ENCODE measurements at places on chromosomes 3 and 15.

GRCh38 chr3:66808891-66809594 is 189.1 kb upstream of the KBTBD8 start:
- DNase-seq: no peak

DNA sequence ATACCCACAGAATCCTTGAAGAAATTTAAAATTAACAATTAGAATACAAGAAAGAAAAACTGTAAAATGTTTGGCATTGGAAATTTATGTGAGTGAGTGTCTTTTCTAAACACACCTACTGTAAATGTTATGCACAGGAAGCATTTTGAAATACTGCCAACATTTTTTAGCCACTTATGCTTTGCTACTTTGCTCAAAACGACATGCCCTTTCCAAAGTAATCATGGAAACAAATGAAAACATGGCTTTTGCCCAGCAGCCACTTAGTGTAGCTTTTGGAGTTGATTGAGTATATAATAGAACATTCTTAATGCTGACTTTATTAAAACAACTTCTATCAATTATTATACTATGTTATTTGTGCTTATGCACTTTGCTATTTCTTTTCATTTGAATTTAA is 823.0 kb downstream of the CADM2 start:
- peak; percentile 46 for DNase-seq

DNA sequence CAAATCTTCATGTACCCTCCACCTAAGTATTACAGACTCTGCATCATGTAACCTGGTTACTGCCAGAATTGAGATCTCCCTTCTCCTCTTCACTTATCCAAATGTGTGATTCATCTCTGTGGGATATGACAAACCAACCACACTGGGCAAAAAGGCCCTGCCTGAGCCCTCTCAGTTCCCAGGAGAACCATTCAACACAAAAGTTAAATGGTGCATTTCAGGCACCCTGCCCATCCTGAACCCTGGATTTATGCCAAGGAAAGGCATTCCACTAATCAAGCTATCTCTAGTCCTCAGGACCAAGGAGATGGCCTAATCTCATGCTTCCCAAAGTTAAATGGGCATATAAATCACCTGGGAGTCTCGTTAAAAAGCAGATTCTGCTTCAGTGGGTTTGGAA is 108.5 kb downstream of the TNIK start:
- DNase-seq: no peak

GRCh38 chr3:43215663-43216275 is 70.6 kb upstream of the SNRK start:
- no peak for DNase-seq

DNA sequence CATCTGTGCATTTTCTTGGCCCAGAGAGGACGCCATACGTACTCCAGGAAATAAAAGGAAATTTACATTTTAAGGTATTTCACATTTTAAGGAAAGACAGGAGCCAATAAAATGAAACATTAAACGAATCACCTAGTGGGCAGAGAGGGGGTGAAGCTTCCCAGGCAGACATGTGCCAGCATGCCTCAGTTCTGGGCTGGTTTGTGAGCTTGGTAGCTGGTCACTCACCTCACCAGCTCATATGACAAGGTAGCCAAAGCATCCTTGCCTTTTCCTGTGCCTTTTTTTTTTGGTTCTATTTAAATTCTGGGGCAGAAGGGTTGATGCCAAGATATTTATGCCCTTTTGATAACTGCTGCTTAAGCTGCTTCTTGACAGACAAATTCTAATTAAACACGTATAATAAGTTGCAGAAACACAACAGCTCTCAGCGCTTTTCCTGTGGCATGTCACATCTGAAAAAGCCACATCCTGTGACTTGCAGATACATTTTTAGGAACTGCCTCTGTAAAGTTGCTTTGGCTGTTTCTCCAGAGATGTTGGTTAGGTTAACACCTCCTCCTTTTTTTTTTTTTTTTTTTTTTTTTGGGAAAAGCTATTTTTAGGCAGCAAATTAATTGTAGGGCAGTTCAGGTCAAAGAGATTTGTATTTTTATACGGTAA is 218.6 kb downstream of the PDCD6IP start:
- DNase-seq: no peak

- DNase-seq: no peak
Observed at GRCh38 chr3:107414325-107414964, 37.2 kb downstream of the CCDC54 start.

DNA sequence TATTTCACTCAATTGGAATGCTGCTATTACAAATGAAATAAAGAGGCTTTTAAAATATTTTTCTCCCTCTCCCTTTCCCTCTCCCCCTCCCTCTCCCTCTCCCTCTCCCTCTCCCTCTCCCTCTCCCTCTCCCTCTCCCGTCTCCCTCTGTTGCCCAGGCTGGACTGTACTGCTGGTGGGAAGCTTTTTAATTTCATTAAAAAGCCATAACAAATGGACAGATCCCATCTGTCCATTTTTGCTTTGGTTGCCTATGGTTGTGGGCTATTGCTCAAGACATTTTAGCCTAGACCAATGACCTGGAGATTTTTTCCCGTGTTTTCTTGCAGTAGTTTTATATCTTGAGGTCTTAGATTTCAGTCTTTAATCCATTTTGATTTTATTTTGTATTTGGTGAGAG is 107.2 kb upstream of the LRRC3B start:
- no peak for DNase-seq

DNA sequence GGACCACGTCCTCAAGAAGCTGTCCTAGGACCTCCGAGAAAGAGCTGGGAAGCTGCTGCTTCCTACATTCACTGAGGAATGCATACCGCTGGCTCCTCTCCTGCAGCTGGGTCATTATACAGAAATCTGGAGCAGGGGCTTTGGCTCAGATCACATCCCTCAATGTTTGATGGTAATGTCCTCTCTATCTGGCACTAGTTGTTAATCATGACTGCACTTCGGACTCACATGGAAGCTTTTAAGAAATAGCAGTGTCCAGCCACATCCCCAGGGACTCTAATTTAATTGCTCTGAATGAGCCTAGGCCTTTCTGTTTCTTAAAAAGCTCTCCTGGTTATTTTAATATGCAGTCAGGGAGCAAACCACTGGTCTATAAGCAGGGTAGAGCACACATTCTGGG is 25.7 kb upstream of the MYRIP start:
- no peak for DNase-seq

DNA sequence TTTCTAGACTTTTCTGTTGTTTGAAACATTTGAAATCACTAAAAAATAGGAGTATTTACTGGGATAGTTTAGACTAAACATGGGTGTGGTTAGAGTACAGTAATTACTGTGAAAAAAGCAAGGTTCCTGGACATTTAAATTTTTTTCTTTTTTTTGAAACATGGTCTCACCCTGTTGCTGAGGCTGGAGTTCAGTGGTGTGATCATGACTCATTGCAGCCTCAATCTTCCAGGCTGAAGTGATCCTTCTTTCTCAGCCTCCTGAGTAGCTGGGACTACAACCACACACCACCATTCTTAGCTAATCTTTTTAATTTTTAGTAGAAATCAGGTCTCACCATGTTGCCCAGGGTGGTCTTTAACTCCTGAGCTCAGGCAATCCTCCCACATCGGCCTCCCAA is 20.4 kb upstream of the CELF6 start:
- no peak for DNase-seq

DNA sequence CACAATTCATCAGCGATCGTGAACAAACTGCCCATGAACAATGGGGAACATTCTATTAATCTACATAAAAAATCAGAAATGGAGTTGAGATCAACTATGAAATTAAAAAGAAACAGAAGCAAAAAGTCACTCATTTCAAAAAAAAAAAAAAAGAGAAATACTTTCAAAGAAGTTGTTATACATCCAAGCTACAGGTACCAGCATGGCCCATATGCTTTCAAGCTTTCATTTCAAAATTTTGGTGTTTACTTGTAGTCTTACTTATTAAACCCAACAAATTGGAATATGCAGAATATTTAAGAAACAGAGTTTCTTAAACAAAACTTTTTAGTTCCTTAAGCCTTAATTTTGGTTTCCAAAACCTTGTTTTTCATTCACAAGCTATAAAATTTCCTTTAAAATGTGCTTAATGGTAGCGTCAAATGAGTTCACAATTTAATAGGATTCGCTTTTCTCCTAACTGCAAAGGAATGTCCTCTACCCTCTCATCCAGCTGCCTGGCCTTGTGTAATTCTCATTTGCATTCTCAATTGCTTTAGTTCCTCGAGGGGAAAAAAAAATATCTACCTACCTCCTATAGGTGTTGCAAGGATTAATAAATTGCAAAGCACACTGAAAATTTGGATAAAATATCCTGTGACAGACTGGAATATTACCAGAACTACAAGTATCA is 565.2 kb downstream of the ROBO1 start:
- no peak for DNase-seq

DNA sequence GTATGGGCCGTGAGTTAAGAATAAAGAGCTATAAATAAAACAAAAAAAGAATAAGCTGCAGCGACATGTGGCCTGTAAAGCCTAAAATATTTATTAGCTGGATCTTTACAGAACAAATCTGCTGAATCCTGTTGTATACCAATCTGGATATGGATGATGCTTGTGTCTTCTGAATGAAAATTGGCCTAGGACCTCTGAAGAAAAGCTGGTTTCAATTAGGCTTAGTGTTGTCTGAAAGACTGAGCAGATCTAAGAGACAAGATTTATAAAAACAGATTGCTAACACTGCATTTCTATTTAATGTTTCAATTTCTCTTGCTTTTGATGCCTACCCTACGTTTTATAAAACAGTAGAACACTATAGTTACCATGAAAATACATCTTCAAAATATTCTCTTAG is 57.9 kb downstream of the ST3GAL6 start:
- DNase-seq: no peak

DNA sequence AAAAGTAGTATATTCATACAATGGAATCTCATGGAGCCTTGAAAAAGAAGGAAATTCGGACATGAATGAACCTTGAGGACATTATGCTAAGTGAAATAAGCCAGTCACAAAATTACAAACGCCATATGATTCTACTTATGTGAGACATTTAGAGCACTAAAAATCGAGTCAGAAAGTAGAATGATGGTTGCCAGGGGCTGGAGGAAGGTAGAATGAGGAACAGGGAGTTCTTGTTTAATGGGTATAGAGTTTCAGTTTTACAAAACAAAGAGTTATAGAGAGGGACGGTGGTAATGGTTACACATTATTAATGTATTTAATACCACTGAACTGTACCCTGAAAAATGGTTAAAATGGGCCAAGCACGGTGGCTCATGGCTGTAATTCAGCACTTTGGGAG is 19.5 kb downstream of the UBXN7 start:
- no peak for DNase-seq

DNA sequence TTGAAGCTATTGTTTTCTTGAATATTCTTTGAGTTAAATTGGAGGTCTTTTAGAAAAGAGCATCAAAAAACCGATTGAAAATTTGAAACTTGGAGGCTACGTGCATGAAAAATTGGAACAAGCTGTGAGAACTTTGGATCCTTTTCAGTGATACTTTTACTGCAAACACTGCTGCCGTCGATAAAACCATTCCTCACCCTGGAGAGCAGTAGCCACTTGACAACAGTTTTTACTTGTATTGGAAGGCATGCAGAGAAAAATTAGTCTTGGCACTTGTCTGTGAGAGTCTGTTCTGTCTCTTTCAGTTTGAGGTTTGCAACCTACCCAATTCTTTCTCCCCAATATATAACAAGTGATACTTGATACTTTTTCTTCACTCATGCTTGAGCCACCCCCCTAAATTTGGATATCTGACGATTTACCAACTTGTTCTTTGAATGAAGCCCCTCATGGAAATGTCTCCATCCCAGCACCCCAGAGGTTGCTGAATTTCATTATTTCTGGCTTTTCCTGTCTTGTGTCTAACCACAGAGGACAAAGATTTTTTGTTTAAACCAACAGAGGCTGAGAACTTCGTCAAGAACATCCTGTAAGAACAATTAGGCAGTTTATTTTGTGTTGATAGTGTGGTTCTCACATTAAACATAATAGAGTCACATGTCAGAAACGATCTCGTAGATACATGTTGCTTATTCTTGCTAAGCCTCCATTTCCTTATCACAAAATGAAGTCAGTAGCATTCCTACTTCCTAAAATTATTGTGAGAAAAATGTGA is 307.3 kb upstream of the PLSCR5 start:
- no peak for DNase-seq

DNA sequence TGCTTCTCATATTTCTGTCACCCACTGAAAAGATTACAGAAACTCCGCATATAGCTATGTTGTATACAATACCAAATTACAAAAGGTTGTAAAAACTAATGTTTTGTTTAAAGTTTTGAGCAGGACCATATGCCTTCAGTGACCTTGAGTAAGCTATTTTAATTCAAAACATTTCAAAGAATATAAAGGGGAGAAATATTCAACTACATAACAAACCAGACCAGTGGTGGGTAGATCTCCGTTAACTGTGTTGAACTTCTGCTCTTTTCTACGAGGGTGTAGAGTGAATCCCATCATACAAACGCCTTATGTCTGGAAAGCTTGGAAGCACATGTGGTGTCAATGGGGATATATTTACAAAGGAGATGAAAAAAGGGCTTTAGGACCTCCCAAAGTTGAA is 68.4 kb upstream of the NR2F2 start:
- no peak for DNase-seq

- DNase-seq: no peak
Observed at GRCh38 chr3:26132942-26133341, 343.1 kb downstream of the OXSM start.

DNA sequence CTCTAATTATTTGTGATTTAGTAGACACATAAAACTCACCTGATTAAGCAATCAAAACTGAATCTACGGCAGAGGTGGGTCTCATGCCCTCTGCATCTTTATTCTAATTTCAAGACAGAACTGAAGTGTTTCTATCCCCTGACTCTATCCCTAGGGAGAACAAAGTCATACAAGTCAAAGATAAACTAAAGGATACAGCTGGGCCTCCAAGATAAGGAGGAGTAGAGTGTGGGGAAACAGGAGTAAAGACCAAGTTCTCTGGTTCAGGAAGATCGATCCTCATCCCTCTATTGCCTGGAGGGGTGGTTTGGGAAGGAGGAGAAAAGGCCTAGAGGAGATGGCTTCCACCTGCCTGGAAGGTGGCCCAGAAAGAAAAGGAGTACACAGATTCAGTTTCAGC is 58.7 kb upstream of the BBX start:
- no peak for DNase-seq

- no peak for DNase-seq
Observed at GRCh38 chr15:86311568-86312280, 232.1 kb downstream of the AGBL1 start.

DNA sequence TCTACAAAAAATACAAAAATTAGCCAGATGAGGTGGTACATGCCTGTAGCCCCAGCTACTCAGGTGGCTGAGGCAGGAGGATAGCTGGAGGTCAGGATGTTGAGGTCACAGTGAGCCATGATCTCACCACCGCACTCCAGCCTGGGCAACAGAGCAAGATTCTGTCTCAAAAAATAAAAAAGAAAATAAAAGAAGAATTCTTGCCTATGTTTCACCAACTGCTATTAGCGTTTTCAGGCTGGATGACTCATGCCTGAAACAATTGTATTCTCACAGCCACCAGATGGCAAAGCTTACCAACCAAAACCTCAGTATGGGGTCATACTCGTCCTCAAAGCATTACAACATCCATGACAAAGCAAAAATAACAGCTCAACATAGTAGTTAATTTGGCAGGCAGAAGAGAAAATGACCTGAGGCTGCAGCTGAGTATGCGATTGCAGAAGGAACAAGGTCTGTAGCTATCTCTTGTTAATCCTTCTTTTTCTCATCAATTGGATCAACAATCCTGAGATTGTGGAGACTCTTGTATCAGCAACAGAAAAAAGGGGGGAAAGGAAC is 52.2 kb downstream of the TP53BP1 start:
- DNase-seq: peak; percentile 86
